ENCODE measurements at places on chromosomes 7 and 10.

- DNase-seq, result no peak
Measured at GRCh38 chr7:104908636-104909035, 105.4 kb upstream of the KMT2E start.

DNA sequence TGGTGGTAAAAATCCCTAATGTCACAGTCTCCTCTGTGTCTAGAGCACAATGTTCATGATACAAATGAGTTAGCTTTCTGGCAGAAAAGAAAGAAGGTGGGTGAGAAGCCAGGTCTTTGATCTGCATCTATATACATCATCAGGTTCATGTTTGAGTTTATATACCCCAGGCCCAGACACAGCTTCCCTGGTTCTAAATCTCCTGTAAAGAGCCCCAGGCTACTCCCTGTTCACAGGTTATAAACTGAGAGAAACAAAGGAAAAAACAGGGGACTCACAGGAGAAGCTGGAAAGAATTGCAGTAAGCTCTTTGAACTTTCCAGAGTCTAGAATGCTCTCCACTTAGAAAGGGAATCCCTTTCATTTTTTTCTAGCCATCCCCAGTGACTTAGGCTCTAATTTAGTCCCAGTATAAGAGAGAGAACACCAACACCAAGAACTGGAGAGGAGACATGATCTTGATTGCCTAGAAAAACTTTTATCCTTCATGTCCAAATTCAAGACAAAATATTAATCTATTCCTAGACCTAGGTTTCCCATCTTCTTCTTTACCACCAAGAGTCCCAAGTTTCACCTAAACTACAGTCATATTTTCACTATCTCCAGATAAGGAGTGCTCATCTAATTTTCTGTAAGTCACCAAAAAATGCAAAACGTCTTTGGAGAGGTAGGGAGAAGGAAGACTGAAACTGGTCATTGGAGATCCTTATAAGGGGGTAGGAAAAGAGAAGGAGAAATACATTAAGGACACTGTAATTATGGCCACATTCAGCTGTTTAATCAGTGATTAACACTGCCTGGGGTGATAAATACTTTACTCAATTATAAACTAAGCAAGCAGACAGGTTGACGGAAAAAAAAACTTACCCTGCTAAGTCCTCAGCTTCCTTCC is 469 bp downstream of the MSS51 start:
- no peak for DNase-seq

GRCh38 chr7:24974026-24974832 is 5.7 kb downstream of the OSBPL3 start:
- no peak for DNase-seq

- DNase-seq, result no peak
Measured at GRCh38 chr7:83796760-83797159, 147.8 kb upstream of the SEMA3E start.

DNA sequence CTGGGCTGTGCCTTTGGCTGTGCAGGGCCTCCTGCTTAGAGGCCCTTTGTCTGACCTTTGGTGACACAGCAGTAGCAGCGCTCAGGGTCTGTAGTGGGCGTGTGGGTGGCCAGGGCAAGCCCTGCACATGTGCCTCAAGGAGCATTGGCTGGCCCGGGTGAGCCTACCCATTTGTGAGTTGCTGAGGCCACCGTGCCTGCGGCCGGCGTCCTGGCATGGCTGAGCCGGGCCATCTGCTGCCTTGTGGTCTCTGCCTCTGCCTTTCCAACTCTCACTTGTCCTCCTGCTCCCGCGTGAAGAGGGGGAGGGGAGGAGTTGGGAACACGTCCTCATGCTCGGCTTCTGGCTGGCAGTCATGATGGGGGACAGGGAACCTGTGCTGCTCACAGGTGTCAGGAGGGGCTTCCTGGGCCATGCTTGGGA is 9.2 kb upstream of the ORAI2 start:
- no peak for DNase-seq

Measured in NAMALWA (cell line).